ENCODE measurements at places on chromosomes 3 and 15. TPM values are rescaled to one million over a fixed set of nuclear protein-coding genes. Genes with fewer than 3 reads are reported as not detected.

GRCh38 chr3:159911664-159912037 lies 77.0 kb upstream of the IL12A start:
- no peak overlapping the region for H3K4me3 ChIP-seq
- no peaks in the 10 kb centered on the region for H3K36me3 ChIP-seq
- peak overlapping the region; percentile 10 for H3K27ac ChIP-seq
- H3K4me1 ChIP-seq = peaks cover 4% of the 10 kb centered on the region
- DNase-seq = no peak

GRCh38 chr15:66879531-66880368 lies 177.7 kb downstream of the SMAD6 start:
- H3K4me3 ChIP-seq = no peak overlapping the region
- H3K4me1 ChIP-seq = peaks cover 9% of the 10 kb centered on the region
- H3K27ac ChIP-seq = no peak overlapping the region
- no peaks in the 10 kb centered on the region for H3K27me3 ChIP-seq
- H3K36me3 ChIP-seq = no peaks in the 10 kb centered on the region

GRCh38 chr3:98787181-98787580 lies 24.0 kb downstream of the ST3GAL6 start:
- no peak overlapping the region for H3K4me3 ChIP-seq
- no peaks in the 10 kb centered on the region for H3K27me3 ChIP-seq
- peaks cover 36% of the 10 kb centered on the region for H3K4me1 ChIP-seq
- H3K27ac ChIP-seq = no peak overlapping the region
- no peak for DNase-seq
- H3K36me3 ChIP-seq = peaks cover 22% of the 10 kb centered on the region

- H3K36me3 ChIP-seq = no peaks in the 10 kb centered on the region
- H3K4me1 ChIP-seq = no peaks in the 10 kb centered on the region
- no peak overlapping the region for H3K27ac ChIP-seq
- H3K27me3 ChIP-seq = no peaks in the 10 kb centered on the region
- DNase-seq = no peak
- H3K4me3 ChIP-seq = no peak overlapping the region
These were observed 335.3 kb downstream of the CLSTN2 start for GRCh38 chr3:140270329-140270728.

Gene TBC1D23
- 25.2 TPM for total RNA-seq

DNA sequence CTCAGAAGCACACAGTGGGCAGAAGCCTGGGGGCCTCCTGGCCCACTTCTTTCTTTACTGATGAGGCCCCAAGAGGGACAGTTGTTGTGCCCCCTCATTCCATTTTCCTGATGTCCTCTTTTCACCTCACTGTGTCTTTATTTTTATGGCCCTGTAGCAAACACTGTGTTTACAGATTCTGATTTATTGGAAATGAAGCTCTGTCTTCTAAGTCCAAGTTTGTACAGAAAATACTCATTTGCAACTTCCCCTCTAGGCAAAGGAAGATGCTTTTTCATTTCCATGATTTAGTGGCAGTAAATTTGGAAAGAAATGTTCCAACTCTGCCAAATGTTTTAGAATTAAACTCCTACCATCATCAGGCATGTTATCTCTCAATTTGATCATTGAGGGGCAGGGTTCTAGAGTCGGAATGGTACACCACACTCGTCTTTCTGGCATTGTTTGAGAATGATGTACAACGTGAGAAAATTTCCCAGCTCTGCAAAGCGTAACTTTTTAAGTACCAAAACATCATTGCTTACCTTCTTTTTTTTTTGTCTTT lies 129.7 kb downstream of the ARNT2 start:
- no peak overlapping the region for H3K4me3 ChIP-seq
- H3K4me1 ChIP-seq = peaks cover 14% of the 10 kb centered on the region
- no peak overlapping the region for H3K27ac ChIP-seq
- DNase-seq = no peak
- peaks cover 55% of the 10 kb centered on the region for H3K36me3 ChIP-seq

Gene RSL24D1
- 78.6 TPM for total RNA-seq

Gene FBXL2
- 8.8 TPM for total RNA-seq

GRCh38 chr3:5463991-5464390 lies 276.5 kb downstream of the EDEM1 start:
- no peak overlapping the region for H3K4me3 ChIP-seq
- no peaks in the 10 kb centered on the region for H3K4me1 ChIP-seq
- H3K27ac ChIP-seq = no peak overlapping the region
- H3K27me3 ChIP-seq = peaks cover 9% of the 10 kb centered on the region
- DNase-seq = no peak

Gene GALNT15
- total RNA-seq = not detected

- peaks cover 16% of the 10 kb centered on the region for H3K4me1 ChIP-seq
These were observed 1.7 kb upstream of the LYSMD2 start for GRCh38 chr15:51739061-51739712.

All from neural crest cell (in vitro differentiated cells).